Endothelial cell (in vitro differentiated cells): ENCODE measurements at places on chromosomes 4 and X.

DNA sequence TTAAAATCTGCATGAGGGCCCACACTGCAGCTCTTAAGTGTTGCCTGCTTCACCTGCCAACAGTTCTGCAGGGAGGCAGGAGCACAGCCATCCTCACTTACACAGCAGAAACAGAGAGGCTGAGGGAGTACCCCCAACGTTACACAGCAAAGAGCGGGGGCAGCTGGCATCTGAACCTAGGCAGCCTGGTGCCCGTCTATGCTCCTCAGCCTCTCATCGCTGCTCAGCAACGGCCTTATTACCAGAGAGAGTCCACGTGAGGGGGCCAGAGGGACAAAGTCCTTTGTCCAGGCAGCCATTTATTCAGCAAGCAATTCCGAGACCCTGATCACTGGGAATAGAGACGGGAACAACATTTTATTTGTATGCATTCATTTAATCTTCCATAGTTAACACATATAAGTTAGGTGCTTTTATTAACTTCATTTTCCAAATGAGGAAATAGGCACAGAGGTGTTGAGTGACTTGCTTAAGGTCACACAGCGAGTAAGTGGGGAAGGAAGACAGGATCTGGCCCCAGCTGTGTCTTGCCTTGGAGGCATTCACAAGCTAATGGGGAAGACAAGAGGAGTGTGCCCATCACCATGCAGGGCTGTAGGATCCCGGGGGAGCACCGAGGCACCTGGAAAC lies 52.2 kb upstream of the SORCS2 start:
- DNase-seq, result no peak

GRCh38 chrX:12162420-12162819 lies 24.1 kb downstream of the FRMPD4 start:
- no peak for DNase-seq

- peak; percentile 34 for DNase-seq
These were observed 48.1 kb upstream of the ENPP6 start for GRCh38 chr4:184265546-184266351.

- no peak for DNase-seq
These were observed 9.2 kb upstream of the SORCS2 start for GRCh38 chr4:7183161-7183560.

DNA sequence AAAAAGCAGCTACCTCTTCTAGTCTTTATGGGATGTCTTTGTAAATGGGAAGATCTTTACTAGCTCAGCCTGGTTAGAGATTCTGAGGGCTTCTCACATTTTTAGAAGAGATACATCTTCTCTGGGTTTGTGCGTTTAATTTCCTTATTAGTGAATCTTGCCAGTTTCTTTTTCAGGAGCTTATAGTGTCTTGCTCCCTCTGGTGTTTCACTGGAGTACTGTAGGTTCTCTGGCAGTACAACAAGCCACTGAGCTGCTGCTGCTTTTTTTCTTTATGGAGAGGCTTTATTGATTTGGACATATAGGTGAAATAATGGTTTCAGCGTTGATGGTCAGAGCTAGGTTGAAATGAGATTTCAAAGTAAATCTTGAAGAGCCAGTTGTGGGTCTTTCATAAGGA lies 82.9 kb downstream of the LAS1L start:
- DNase-seq, result peak; percentile 31

GRCh38 chrX:39017077-39017476 lies 215.8 kb downstream of the MID1IP1 start:
- no peak for DNase-seq
